OCI-M1 (cell line): ENCODE measurements at places on chromosomes 7 and 10.

DNA sequence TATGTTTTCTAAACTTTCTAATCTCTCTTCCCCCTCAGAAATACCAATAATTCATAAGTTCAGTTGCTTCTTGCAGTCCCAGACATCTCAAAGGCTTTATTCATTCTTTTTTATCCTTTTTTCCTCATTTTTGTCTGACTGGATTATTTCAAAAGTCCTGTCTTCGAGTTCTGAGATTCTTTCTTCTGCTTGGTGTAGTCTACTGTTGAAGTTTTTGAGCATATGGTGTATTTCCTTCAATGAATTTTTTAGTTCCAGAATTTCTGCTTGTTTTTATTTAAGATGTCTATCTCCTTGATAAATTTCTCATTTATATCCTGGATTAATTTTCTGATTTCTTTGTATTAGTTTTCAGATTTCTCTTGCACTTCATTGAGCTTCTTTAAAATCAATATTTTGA lies 8.4 kb downstream of the TMEM140 start:
- DNase-seq: no peak

- no peak for DNase-seq
Observed at GRCh38 chr7:54813398-54813797, 54.4 kb upstream of the SEC61G start.

DNA sequence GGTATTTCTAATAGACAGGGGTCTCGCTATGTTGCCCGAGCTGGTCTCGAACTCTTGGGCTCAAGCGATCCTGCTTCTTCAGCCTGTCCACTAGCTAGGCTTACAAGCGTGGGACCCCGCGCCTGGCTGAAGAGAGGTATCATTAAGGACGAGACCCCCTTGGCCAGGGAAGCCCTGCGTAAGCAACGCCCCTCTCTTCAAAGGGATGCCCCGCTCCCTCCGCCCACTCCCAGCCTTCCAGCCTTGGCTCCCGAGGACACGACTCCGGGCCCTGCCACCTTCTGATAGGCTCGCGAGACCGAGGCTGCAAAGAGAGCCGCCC lies 220 bp upstream of the ZKSCAN5 start:
- DNase-seq: no peak

- no peak for DNase-seq
Observed at GRCh38 chr7:132560825-132561529, 15.3 kb downstream of the PLXNA4 start.

- DNase-seq: no peak
Observed at GRCh38 chr7:115005953-115006352, 84.1 kb downstream of the MDFIC start.

- no peak for DNase-seq
Observed at GRCh38 chr7:213324-213993, 21.1 kb downstream of the FAM20C start.

DNA sequence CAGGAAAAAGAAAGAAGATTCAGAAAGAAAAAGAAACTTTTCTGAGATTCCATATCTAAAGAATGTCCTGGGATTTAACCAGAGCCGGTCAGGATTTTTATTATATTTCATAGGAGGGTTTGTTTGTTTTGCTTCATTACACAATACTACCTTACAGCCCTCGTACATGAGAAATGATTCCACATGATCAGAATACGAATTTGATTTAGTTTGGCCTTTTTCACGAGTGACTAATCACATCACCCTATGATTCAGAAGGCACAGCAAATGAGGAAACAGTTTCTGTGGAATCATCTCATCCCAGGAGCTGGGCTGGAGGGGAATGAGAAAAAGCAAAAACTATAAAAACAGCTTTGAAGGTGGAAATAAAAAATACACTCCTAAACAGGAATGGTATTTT lies 54.7 kb upstream of the VWC2 start:
- DNase-seq: no peak

DNA sequence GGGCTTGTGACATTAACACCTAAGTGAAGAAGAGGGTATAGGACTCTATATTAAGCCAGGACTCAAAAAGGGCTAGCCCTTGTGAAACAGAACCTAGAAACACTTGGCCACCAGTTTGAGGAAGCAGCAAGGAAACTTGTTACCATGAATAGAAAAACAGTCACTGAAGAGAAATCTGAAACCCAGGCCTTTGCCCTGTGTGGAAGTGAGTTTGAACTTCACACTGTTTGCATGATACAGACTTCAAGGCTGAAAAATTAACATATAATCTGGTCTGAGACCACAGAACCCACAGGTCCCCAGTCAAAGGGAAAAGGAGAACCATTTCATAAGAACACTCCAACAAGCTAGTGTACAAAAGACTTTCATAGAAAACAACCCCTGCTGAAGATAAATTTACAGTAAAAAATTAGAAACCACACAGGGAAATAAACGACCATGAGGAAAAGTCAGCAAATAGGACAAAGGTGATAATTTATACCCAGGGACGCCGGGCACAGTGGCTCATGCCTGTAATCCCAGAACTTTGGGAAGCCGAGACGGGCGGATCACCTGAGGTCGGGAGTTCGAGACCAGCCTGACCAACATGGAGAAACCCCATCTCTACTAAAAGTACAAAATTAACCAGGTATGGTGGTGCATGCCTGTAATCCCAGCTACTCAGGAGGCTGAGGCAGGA lies 76.1 kb downstream of the SKIDA1 start:
- peak; percentile 85 for DNase-seq

DNA sequence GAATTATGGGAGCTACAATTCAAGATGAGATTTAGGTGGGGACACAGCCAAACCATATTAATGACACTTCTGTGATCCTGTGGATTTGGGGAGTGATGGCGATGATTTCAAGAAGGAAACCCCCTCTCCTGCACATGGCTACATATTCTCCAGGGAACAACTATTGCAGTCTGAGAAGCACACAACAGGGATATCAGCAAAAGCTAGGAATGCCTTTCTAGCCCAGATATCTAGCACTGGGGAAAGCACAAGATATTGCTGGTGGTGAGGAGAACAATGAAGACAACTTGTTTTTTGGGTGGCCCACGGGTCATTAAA lies 24.3 kb downstream of the EPDR1 start:
- DNase-seq: no peak

GRCh38 chr10:31977440-31978155 lies 49.0 kb upstream of the ARHGAP12 start:
- DNase-seq: peak; percentile 88

- DNase-seq: no peak
Observed at GRCh38 chr10:99785646-99786045, 3.2 kb downstream of the ABCC2 start.

- DNase-seq: no peak
Observed at GRCh38 chr10:78513986-78514385, 480.3 kb downstream of the RPS24 start.

GRCh38 chr10:118036281-118036875 lies 10.4 kb downstream of the RAB11FIP2 start:
- no peak for DNase-seq

DNA sequence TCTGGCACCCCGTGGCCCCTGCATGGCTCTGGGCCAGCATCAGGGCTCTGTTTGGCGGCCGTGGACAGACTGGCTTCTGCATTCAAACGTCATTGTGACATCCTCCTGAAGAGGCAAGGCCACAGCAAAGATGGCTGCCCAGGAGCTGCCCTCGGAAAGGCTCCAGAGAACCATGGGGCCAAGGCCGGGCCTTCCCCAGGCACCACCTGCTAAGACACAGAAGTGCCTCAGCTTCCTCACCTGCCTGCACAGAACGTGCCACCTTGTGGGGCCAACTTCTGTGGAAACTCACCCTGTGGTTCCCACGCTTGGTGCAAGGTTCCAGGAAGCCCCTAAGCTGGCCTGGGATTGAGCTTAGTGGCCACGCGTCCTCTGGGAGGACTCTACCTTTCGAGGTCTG lies 396.9 kb downstream of the PTPRN2 start:
- DNase-seq: no peak

- DNase-seq: no peak
Observed at GRCh38 chr7:13603016-13603415, 386.4 kb downstream of the ETV1 start.

DNA sequence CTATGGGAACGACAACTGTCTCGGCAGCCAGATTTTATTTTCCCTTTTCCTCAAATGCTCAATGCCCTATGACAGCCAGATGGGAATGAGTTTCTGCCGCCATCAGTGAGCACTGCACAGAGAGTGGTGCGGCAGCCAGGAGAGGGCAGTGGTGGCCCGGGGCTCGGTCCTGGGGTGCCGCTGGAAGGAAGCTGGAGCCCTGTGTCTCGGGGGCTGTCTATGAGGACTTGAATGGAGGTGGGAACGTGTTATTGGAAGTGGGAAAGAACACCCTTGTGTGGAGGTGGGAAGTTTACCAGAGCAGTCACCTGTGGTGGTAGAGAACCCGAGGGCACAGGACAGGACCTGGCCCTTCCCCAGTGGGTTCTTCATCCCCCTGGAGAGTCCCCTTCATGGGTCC lies 35.8 kb downstream of the JAKMIP3 start:
- no peak for DNase-seq

- DNase-seq: no peak
Observed at GRCh38 chr7:70707823-70708243, 424.1 kb upstream of the GALNT17 start.

DNA sequence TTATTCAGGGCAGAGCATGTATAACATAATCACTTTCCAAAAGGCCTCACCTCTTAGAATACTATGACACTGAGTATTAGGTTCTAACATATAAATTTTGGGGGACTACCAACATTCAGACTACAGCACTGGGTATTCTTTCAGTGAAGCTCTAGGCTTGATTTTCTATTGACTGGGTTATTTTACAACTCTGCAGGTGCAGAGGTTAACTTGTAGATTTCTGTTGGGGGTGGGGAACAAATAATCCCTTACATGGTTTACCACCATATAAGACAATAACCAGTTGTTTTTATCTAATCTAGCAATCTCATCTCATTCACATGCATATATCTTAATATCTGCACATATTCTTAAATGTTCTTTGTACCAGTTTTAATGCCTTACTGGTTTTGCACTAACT lies 73.9 kb downstream of the ATE1 start:
- DNase-seq: no peak

DNA sequence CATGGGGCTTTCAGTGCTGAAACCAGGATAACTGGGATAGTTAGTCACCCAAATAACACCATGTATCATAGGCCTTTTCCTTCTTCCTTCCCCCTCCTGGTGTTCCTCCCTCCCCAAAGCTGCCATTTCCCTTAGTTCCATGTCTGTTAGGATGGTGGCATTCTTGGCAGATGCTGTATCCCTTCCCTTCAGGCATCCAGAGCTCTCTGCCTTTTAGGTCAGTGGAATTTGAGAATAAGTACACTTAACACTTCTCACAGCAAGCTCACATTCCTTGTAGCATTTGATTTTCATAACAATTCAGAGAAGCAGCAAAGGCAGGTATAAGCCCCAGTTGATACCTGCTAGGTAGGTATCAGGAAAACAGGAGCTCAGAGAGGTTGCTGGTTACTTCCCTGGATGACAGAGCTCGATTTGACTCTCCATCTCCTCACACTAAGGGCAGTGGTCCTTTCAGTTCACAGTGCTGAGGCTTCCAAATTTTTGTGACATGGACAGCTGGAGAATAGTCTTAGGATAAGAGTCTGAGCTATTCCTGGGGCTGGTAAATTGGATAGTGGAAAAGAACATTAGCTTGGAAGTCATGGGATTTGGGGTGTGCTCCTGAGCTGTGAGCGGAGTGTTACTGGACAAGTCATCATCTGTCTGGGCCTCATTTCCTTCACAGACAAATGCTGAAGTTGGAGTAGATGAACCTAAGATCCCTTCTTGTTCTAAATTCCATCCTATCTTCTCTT lies 108.7 kb upstream of the RHOBTB1 start:
- DNase-seq: no peak

DNA sequence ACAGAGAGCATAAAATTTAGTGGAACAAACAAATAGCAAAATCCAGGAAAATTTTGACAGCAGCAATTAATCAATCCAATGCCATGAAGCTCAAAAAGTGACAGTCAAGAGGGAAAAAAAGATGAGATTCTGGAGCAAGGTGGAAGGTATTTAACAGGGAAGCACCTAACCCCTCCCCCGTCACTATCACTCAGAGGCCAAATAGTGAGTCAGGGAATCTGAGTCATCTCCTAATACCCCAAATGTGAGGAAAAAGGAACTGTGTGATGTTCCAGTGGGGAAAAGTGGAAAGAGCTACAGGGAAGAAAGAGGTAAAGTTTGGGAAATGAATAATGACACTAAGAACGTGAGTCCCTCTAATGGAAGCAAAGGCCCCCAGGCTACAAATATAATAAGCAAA lies 113.2 kb upstream of the PHF14 start:
- DNase-seq: no peak

DNA sequence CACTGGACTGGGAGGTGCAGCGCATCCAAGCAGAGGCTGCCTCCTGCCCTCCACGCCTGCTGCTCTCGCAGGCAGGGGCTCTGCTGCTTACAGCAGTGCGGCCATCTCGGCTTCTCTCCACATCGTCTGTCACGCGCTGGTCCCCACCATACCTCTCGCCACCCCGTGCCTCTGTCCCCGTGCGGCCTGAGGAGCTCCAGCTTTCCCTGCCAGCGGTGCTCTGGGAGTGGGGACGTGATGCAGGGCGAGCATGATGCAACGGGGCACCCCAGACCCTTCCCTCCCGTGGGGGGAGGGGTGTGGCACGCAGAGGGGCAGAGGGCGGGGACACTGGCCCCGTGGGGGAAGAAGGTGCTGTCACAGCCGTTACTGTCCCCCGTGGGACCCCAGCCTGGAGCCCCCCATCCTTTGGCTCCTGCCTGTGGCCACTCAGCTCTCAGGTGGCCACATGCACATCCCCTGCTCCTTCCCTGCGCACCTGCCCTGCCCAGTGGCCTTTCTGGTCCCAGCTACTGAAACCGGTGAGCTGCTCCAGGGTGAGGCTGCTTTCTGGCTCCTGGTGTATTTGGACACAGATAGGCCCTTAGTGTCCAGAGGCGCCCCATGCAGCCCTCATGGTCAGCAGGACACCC lies 9.0 kb downstream of the GET4 start:
- DNase-seq: no peak

DNA sequence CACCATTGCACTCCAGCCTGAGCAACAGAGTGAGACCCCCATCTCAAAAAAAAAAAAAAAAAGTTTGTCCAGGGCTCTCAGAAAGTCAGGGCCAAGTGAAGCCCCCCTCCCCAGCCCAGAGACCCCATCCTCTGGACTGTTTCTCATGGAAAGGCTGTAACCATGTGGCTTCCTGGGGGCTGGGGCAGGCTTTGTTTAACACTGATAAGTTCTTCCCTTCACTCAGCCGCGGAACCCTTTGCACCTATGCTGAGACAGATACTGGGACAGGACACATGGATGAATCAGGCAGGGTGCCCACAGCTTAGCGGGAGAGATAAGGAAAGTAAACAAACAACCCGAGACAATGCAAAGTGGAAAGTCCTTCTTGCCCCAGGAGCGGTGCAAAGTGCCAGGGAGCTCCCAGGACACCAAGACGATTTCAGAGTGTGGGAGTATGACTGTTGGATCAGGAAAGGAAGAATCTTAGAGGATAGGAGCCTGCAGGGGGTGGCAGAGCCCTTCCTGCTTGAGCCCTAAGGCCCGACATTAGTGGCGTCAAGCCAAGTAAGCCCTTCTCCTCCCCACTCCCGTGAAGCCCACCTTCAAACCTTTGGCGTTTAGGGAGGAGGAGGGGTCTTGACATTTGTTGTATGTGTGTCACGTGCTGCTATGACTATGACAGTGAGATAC lies 11.6 kb downstream of the MLXIPL start:
- peak; percentile 91 for DNase-seq
